Astrocyte of the cerebellum (primary cell): ENCODE measurements at places on chromosomes 12 and 14.

- DNase-seq = no peak
Observed at GRCh38 chr14:31265701-31266398, 58.3 kb upstream of the HECTD1 start.

GRCh38 chr14:81033698-81034240 lies 78.3 kb downstream of the TSHR start:
- no peak for DNase-seq

DNA sequence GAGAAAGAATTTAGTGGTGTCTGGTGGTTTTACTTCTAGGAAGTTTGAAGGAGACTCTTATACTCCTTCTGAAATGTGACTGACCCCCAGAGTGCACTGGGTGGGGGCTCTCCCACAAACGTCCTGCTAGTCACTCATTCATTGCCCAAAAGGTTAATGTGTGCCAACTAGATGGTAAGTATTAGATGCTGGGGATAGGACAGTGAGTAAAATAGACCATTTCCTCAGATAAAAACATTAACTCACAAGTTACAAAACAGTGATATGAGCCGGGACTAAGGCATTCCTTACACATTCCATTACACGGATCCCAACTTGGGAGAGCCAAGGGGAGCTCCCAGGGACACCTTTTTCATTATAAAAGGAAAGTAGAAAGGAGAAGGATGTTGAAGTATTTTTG lies 185.1 kb downstream of the ATXN7L3B start:
- no peak for DNase-seq

DNA sequence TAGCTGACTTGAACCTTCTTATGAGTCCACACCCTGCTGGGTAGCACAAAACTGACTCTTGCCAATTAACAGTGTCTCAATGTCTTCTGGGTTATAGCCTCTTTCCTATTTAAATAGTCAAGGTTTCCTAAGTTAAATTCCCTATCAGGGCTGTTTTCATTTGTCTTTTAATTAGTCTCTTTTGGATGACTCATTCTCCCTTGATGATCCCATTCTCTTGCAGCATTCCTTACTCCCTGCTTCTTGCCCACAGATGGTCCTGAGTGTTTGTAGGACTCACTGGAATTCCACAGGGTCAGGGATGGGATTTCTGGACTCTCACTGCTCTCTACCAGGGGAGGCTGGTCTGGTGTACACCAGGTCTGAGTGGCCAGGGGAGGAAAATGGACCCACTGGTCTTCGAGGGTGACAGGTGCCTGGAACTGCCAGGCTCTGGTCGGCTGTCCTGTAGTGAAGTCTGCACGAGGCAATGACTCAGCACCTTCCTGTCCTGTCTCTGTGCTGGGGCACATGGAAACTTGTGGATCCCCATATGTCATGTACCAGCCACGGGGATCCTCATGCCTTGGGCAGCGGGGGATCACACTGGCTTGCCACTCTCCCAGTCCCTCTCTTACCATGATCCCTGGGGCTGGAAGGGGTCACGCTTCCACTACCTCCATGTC lies 236.5 kb upstream of the PELI2 start:
- no peak for DNase-seq
